ENCODE measurements at places on chromosomes 12 and 14.

DNA sequence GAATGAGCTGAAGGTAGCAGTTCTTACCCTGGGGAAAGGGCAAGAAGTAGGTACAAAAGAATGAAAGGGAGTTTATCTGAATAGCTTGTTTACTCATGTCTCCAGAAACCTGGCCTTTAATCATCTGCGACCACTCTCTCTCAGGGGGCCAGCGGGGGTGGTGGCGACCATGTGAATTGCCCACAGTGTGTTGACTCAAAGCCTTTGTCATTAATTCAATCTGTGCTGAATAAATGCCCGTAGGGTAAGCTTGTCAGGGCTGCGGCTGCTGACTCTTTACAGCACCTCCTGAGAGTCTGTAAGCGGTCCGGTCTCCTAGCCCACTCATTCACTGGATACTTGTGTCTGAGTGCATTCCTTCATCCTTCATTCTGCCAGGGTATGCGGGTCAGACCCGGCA, 874.4 kb downstream of the SLC6A15 start:
- no peak for DNase-seq

DNA sequence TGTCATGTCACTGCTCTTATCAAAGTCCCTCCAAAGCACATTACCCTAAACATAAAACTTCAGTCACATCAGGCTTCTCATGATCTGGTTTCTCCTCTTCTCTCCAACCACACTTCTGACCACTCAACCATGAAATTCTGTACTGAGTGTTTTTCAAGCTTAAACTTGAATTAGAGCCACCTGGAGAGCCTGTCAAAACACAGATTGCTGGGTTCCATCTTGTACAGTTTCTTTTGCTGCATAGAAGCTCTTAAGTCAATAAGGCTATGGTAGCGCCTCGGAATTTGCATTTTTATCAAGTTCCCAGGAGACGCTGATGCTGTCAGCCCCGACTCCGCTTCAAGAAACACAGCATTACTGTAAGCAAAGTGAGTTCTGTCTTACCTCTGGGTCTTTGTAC, 16.4 kb upstream of the SRRM4 start:
- no peak for DNase-seq

DNA sequence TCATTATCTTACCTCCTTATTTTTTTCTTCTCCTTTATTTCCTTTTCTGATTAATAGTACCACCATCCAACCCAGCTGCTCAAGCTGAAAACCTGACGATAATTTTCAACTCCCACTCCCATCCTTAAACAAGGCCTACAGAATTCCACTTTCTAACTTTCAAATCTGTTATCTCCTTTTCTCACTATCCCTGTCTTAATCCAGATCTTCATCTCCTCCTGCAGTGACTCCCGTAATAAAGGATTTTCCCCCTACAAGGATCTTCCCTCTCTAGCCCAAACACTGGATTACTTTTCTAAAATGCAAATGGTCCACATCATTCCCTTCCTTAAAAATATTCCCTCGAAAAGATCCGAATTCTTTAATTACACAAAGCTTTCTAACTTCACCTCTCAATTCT, 1.5 kb downstream of the TRAPPC6B start:
- DNase-seq, result no peak

GRCh38 chr12:78726854-78727253, 137.7 kb upstream of the SYT1 start:
- DNase-seq, result no peak

DNA sequence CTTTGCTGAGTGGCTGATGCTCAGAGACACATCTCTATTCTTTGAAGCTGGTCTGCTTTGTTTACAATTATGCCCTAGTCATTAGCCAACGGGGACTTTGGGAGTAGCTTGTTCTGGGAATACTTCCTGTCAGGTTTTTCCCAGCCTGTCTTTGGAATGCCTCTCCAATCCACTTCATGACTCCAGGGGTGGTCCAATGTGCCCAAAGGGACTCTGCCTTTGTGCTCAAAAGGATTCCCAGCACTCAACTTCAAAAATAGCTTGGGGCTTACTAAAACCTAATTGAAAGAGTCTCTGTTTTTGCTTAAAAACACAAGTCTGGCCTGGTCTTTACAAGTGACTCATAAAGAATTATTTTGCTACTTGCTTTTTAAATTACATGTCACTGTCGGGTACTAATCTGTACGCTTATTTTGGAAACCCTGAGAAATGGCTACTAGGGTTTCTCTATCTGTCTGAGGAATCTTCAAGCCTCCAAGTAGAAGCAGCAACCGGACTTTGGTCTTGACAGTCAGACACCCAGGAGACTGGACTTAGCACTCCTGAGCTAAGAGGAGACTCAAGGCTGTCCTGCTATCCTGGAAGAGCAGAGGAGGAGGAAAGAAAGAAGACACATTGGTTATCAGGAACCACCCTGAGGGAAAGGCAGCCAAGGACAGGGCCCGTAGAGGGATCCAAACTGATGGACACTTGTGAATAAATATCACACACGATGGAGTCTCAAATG, 20.7 kb downstream of the PHLDA1 start:
- DNase-seq, result no peak

GRCh38 chr12:104473374-104473983, 16.7 kb downstream of the CHST11 start:
- no peak for DNase-seq

GRCh38 chr12:78531831-78532458, 332.6 kb upstream of the SYT1 start:
- DNase-seq, result no peak
